Type B pancreatic cell (in vitro differentiated cells): ENCODE measurements at places on chromosomes 4 and X.

DNA sequence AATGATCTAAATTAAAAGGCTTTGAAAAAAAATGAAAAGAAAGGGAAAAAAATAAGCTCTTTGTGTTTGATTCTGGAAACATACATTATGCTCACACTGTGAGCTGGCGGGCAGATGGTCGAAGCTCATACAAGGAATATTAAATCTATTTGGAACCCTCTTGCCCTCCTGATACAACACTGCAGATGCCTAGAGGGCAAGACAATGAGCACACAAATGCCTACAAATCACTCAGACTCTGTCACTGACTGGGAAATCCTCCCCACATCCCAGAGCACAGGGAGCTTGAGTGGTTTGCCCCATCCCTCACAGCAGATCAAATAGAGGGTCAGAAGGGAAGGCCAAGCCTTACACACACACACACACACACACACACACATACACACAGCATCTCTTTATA, 320.4 kb downstream of the HNRNPD start:
- peaks cover 21% of the 10 kb centered on the region for H3K27me3 ChIP-seq
- no peak overlapping the region for H3K27ac ChIP-seq
- DNase-seq = no peak
- H3K36me3 ChIP-seq = no peaks in the 10 kb centered on the region
- H3K4me1 ChIP-seq = peaks cover 5% of the 10 kb centered on the region
- no peak overlapping the region for H3K4me3 ChIP-seq

- no peak for DNase-seq
- H3K4me3 ChIP-seq = no peak overlapping the region
- H3K27me3 ChIP-seq = peaks cover 2% of the 10 kb centered on the region
- no peak overlapping the region for H3K27ac ChIP-seq
- no peaks in the 10 kb centered on the region for H3K36me3 ChIP-seq
Observed at GRCh38 chrX:19724409-19724808, 163.0 kb downstream of the SH3KBP1 start.

DNA sequence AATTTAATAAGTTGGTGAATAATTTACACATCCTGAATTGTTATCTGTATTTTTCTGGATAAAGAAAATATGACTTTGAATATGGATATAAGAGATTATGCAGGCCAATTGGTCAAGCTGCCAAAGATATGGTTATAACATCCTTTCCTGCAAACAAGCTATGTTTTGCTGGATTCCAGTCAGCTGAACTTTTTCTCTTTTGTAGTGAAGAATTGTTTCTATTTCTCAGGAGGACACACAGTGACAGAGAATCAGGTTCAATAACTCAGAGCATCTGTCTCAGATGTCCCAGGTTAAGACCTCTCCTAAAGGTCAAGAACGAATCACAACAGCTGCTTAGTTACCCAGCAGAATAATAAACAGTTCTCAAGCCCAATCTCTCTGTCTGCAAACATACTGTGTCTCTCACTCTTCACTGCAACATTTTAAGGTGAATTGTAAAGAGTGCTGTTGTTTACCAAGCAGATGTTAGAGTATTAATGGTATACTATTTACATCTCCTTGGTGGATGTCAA, 189.5 kb upstream of the ANKRD50 start:
- no peaks in the 10 kb centered on the region for H3K36me3 ChIP-seq
- H3K27me3 ChIP-seq = no peaks in the 10 kb centered on the region
- peaks cover 30% of the 10 kb centered on the region for H3K4me1 ChIP-seq
- H3K4me3 ChIP-seq = no peak overlapping the region

- H3K4me1 ChIP-seq = no peaks in the 10 kb centered on the region
- H3K27me3 ChIP-seq = no peaks in the 10 kb centered on the region
- H3K27ac ChIP-seq = no peak overlapping the region
- DNase-seq = no peak
- H3K36me3 ChIP-seq = no peaks in the 10 kb centered on the region
Observed at GRCh38 chrX:154652311-154653047, 900 bp downstream of the CTAG2 start.

DNA sequence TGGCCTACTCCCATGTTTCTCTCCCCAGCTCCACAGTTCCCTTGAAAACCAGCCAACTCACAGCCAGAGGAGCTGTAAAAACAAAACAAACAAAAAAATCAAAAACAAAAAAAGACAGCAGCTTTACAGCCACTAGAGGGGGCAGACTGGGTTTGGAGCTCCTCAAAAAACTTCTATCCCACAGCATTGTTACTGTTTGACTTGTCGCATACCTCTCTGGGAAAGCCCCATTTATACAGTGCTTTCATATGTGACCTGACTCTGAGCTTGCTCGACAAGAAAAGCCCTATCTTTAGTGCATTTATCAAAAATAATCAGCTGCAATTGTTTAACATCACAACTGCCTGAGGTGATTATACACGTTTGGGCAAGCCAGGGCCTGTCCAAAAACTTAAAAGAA, 21.6 kb downstream of the TSPAN6 start:
- H3K4me1 ChIP-seq = no peaks in the 10 kb centered on the region
- peak overlapping the region; percentile 67 for H3K4me3 ChIP-seq
- H3K27ac ChIP-seq = peak overlapping the region; percentile 91

GRCh38 chr4:169410839-169411770, 140.3 kb upstream of the SH3RF1 start:
- H3K4me1 ChIP-seq = peaks cover 7% of the 10 kb centered on the region
- peaks cover 7% of the 10 kb centered on the region for H3K36me3 ChIP-seq
- no peak overlapping the region for H3K4me3 ChIP-seq
- no peak for DNase-seq
- no peak overlapping the region for H3K27ac ChIP-seq
- H3K27me3 ChIP-seq = no peaks in the 10 kb centered on the region
